ENCODE measurements at places on chromosomes 7 and 10. TPM values are rescaled to one million over a fixed set of nuclear protein-coding genes. Genes with fewer than 3 reads are reported as not detected.

GRCh38 chr7:110718503-110719205 lies 372.3 kb upstream of the LRRN3 start:
- no peaks in the 10 kb centered on the region for H3K27me3 ChIP-seq
- H3K27ac ChIP-seq: no peak overlapping the region
- no peak overlapping the region for H3K4me3 ChIP-seq
- H3K36me3 ChIP-seq: peaks cover 32% of the 10 kb centered on the region
- no peaks in the 10 kb centered on the region for H3K4me1 ChIP-seq

GRCh38 chr7:1529383-1530116 lies 952 bp upstream of the MAFK start:
- no peaks in the 10 kb centered on the region for H3K36me3 ChIP-seq
- no peak overlapping the region for H3K27ac ChIP-seq
- H3K4me3 ChIP-seq: peak overlapping the region; percentile 20
- DNase-seq: no peak
- H3K27me3 ChIP-seq: peaks cover 4% of the 10 kb centered on the region
- H3K4me1 ChIP-seq: peaks cover 24% of the 10 kb centered on the region

- no peaks in the 10 kb centered on the region for H3K4me1 ChIP-seq
- peaks cover 3% of the 10 kb centered on the region for H3K27me3 ChIP-seq
- no peaks in the 10 kb centered on the region for H3K36me3 ChIP-seq
- H3K27ac ChIP-seq: no peak overlapping the region
These were observed 116.2 kb downstream of the AVL9 start for GRCh38 chr7:32611201-32612099.

- no peak overlapping the region for H3K27ac ChIP-seq
- no peaks in the 10 kb centered on the region for H3K27me3 ChIP-seq
- H3K4me3 ChIP-seq: no peak overlapping the region
- DNase-seq: no peak
- no peaks in the 10 kb centered on the region for H3K36me3 ChIP-seq
These were observed 73.8 kb downstream of the LANCL2 start for GRCh38 chr7:55438757-55439525.

DNA sequence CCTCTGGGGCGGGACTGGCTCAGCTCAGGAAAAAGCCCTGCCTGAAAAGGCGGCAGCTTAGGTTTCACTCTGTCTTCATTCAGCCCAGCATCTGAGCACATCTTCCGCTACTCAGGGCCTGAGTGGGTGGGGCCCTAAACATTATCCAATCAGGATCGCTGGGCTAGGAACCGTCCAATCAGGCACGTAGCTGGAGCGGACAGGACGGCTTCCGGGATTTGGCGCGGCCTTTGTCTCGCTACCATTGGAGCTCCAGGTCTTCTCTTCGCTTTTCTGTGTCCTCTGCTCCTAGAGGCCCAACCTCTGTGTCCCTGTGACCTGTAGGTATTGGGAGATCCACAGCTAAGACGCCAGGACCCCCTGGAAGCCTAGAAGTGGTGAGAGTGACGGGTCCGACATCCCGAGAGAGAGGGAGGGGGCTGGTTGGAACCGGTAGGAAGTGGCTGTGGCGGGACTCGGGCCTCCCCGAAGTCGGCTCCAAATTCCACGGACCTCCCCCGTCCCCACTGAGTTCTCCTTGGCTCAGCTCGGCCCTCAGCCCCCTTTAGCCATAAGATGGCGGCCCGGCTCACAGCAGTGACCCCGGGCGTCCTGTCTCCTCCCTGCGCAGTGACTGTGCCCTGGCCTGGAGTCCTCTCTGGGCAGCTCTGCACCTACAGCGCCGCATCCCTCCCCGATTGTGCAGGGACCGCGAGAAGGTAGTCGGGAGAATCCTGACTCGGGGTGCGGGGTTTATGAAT lies 99.1 kb downstream of the ZNF680 start:
- H3K4me1 ChIP-seq: no peaks in the 10 kb centered on the region
- H3K27ac ChIP-seq: no peak overlapping the region
- no peaks in the 10 kb centered on the region for H3K27me3 ChIP-seq
- peaks cover 12% of the 10 kb centered on the region for H3K36me3 ChIP-seq
- H3K4me3 ChIP-seq: no peak overlapping the region

GRCh38 chr10:127983344-127984100 lies 76.6 kb downstream of the PTPRE start:
- DNase-seq: no peak
- H3K27me3 ChIP-seq: no peaks in the 10 kb centered on the region
- peaks cover 45% of the 10 kb centered on the region for H3K4me1 ChIP-seq
- H3K4me3 ChIP-seq: peak overlapping the region; percentile 46
- H3K36me3 ChIP-seq: peaks cover 6% of the 10 kb centered on the region
- peak overlapping the region; percentile 88 for H3K27ac ChIP-seq

GRCh38 chr10:101895781-101896180 lies 52.2 kb upstream of the KCNIP2 start:
- no peak overlapping the region for H3K27ac ChIP-seq
- DNase-seq: no peak
- no peak overlapping the region for H3K4me3 ChIP-seq
- H3K36me3 ChIP-seq: no peaks in the 10 kb centered on the region

DNA sequence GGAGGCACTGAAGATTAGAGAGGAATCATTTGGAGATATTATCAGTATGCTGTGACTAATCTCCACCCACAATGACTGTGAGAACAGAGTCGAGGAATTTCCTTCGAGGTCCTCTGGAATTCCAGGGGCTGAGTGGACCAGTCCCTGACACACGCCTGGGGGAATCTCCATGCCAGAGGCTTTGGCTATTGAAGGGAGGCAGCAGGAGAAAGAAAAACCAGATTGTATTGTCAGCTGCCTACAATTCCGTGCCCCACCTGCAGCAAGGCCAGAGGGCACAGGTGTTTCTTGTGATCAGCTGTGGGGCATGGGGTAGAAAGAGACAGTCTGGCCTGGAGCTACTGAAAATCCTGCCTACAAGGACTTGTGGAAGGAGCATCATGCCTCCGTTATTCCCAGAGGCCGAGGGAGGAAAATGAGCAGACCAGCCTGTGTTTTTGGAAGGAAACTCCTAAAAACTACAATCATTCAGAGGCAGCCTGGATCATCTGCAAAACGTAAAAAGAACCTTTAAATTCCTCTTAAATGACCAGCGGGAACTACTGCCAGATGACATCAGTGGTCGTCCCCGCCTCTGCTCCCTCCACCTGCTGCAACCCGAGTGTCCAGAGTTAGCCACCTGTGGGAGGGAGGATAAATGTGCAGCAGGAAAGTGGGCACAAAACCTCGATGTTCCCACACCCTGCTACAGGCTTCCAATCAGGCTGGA lies 25.4 kb upstream of the ANK3 start:
- no peaks in the 10 kb centered on the region for H3K36me3 ChIP-seq
- no peak for DNase-seq
- no peaks in the 10 kb centered on the region for H3K27me3 ChIP-seq
- no peak overlapping the region for H3K4me3 ChIP-seq
- H3K27ac ChIP-seq: no peak overlapping the region

GRCh38 chr7:107579885-107580715 lies at the start of gene BCAP29:
Gene BCAP29 (plus strand): TSS chr7:107580246. CDS start chr7:107580773, 527 bp downstream.
- H3K27ac ChIP-seq: peak within 1 kb of the TSS; percentile 84
- peak within 1 kb of the TSS; percentile 84 for H3K4me3 ChIP-seq
- H3K27me3 ChIP-seq: no peaks in the 10 kb centered on the region
- peak; percentile 82 for DNase-seq
- no peaks in the 10 kb centered on the region for H3K36me3 ChIP-seq

GRCh38 chr10:60661637-60662036 lies 116.6 kb upstream of the CDK1 start:
- no peak overlapping the region for H3K4me3 ChIP-seq
- DNase-seq: no peak
- peaks cover 7% of the 10 kb centered on the region for H3K27me3 ChIP-seq
- H3K36me3 ChIP-seq: no peaks in the 10 kb centered on the region
- peaks cover 7% of the 10 kb centered on the region for H3K4me1 ChIP-seq

- no peaks in the 10 kb centered on the region for H3K36me3 ChIP-seq
- no peaks in the 10 kb centered on the region for H3K27me3 ChIP-seq
- H3K4me3 ChIP-seq: no peak overlapping the region
- no peak overlapping the region for H3K27ac ChIP-seq
These were observed 66.1 kb downstream of the MCMBP start for GRCh38 chr10:119806334-119807130.

DNA sequence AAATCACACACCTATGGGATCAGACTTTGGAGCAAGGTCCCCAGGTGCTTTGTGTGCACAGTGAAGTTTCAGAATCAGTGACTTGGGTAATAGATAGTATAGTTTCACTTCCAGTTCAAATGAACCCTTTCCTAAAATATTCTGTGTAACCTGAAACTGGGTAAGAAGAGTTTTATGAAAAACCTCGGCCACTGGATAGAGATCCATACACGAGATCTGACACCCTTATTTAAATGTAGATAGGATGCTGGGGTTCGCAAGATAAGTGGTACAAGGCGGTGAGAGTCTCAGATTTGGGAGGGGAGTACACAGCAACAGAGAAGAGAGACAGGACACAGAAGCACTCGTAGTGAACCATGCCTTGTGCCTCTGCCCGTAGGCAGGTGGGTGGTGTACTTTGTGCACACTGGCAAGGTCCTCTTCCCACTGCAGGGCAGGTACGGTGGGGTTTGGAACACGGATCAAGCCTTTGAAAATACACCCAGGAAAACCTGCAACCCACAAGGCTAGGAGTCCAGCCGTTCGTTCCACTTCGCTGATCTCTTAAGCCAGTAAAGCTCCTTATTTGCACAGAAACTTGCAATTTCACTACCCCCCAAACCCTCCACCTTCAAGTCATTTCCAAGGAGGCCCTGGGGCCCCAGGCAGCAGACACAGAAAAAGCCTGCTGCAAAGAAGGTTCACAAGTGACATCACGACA lies 162.8 kb downstream of the USP6NL start:
- DNase-seq: no peak
- H3K4me1 ChIP-seq: no peaks in the 10 kb centered on the region
- peaks cover 16% of the 10 kb centered on the region for H3K27me3 ChIP-seq
- no peaks in the 10 kb centered on the region for H3K36me3 ChIP-seq
- no peak overlapping the region for H3K4me3 ChIP-seq

- H3K4me3 ChIP-seq: peak overlapping the region; percentile 10
- no peak for DNase-seq
- peak overlapping the region; percentile 58 for H3K27ac ChIP-seq
- peaks cover 12% of the 10 kb centered on the region for H3K4me1 ChIP-seq
These were observed 56.2 kb upstream of the PDCD4 start for GRCh38 chr10:110815354-110816004.

GRCh38 chr10:84294766-84295447 lies 33.5 kb upstream of the CCSER2 start:
- H3K4me3 ChIP-seq: peak overlapping the region; percentile 45
- peaks cover 19% of the 10 kb centered on the region for H3K4me1 ChIP-seq
- H3K27ac ChIP-seq: peak overlapping the region; percentile 78
- H3K27me3 ChIP-seq: peaks cover 6% of the 10 kb centered on the region

DNA sequence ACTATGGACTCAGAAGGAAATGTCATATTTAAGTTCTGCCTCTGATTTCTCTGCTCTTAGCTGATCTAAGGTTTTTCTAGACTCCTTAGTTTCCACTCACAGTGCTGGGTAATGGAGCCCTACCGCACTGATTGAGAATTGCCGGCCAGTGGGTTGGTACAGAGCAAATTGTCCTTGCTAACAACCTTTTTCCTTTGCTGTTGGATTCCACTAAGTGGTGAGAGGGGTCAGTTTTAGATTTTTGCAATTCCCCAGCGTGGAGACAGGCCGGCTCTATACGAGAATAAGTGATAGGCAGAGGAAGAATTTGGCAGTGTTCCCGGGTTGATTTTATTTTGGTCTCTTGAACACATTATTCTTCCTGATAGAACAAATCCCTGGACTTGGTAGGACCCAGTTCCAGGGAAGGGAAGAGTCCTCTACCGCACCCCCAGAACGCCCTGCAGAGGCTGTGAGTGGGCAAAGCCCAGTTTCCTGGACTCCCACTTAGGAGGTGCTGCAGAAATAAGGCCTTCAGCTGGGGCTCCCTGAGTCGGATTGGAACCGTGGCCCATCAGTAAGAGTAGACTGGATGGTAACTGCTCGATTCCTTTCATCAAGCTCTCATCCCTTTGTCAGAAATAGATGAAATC lies 3.0 kb upstream of the NRP1 start:
- no peak overlapping the region for H3K4me3 ChIP-seq
- peaks cover 6% of the 10 kb centered on the region for H3K4me1 ChIP-seq
- no peak overlapping the region for H3K27ac ChIP-seq
- H3K27me3 ChIP-seq: peaks cover 33% of the 10 kb centered on the region
- no peak for DNase-seq

DNA sequence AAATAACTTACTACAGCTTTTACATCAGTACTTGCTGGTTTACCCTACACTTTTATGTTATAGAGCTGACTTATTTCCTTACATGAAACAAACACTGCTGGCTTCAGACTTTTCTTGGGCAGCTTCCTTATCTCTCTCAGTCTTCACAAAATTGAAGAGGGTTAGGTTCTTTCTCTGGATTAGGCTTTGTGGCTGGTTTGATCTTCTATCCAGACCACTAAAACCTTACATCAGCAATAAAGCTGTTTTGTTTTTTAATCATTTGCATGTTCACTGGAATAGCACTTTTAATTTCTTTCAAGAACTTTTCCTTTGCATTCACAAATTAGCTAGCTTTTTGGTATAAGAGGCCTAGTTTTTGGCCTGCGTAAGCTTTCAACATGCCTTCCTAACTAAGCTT lies 218.7 kb downstream of the LRRTM3 start:
- H3K36me3 ChIP-seq: no peaks in the 10 kb centered on the region
- no peaks in the 10 kb centered on the region for H3K27me3 ChIP-seq
- H3K4me3 ChIP-seq: no peak overlapping the region
- no peaks in the 10 kb centered on the region for H3K4me1 ChIP-seq
- H3K27ac ChIP-seq: no peak overlapping the region
- DNase-seq: no peak

GRCh38 chr10:106515206-106515790 lies 649.2 kb downstream of the SORCS1 start:
- H3K27ac ChIP-seq: no peak overlapping the region
- H3K4me3 ChIP-seq: no peak overlapping the region
- H3K36me3 ChIP-seq: no peaks in the 10 kb centered on the region
- no peaks in the 10 kb centered on the region for H3K27me3 ChIP-seq

DNA sequence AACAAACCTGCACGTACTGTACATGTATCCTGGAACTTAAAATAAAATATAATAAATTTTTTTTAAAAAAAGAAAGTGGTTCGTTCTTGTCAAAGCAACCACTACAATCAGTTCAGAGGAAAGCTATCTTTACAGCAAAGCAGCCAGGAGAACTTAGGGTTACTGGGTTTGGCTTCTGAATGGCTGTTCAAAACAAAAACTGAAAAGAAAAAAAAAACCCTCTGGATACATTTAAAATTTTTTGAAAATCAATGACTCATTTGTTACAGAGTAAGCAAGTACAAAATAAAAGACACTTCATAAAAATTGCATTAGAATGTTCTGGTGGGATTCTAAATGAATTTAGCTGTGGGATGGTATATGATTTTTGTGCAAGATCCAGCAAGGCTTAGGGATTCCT lies 28.6 kb upstream of the ADD3 start:
- no peak for DNase-seq
- H3K36me3 ChIP-seq: no peaks in the 10 kb centered on the region

GRCh38 chr10:43785252-43785651 lies 136.6 kb upstream of the ZNF32 start:
- H3K4me3 ChIP-seq: no peak overlapping the region
- H3K27me3 ChIP-seq: peaks cover 10% of the 10 kb centered on the region
- H3K36me3 ChIP-seq: no peaks in the 10 kb centered on the region

The GRID2IP gene
- 0.29 TPM for total RNA-seq

The ALOX5 gene
- 7.5 TPM for total RNA-seq

The PCDH15 gene
- total RNA-seq: not detected

The ACTL6B gene
- not detected for total RNA-seq

The ERVW-1 gene
- total RNA-seq: not detected

The STYXL1 gene
- 36.6 TPM for total RNA-seq

The PNLIPRP1 gene
- not detected for total RNA-seq

The CTAGE4 gene
- 0.38 TPM for total RNA-seq

The C7orf33 gene
- total RNA-seq: not detected

The RBP3 gene
- not detected for total RNA-seq

The CAMK2B gene
- total RNA-seq: not detected

The MIOS gene
- total RNA-seq: 33.8 TPM

The RARRES2 gene
- total RNA-seq: not detected

The FAM204A gene
- 63.3 TPM for total RNA-seq

The SEC23IP gene
- total RNA-seq: 77.7 TPM
